ENCODE measurements at places on chromosomes 16 and 17.

GRCh38 chr16:30766206-30766932 lies 4.2 kb downstream of the RNF40 start:
- peak; percentile 6 for DNase-seq

GRCh38 chr16:5605404-5605803 lies 507.8 kb upstream of the EEF2KMT start:
- no peak for DNase-seq

- no peak for DNase-seq
These were observed 4.3 kb upstream of the PIMREG start for GRCh38 chr17:6439951-6440350.

- no peak for DNase-seq
These were observed 126.4 kb upstream of the ANKFN1 start for GRCh38 chr17:56026915-56027314.

- no peak for DNase-seq
These were observed 1.3 kb upstream of the KRTAP4-7 start for GRCh38 chr17:41082626-41083025.

DNA sequence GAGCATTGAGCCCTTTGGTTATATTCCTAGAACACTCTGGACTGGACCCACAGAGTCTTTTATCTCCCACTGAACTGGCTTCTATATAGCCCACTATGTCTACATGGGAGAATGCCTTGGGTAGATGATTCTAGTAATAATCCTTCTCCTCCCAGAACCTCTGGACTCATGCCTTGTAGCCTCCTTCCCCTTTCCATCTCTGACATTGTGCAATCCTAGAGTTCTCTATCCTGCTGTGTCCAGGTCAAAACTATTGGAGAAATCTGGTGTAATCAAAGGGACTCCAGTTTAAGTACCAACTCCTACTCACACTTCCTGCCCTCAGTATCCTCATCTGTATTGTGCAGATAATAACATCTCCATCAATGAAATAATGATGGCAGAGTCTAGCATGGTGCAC lies 9.1 kb downstream of the RCVRN start:
- DNase-seq = no peak

GRCh38 chr17:55303701-55304145 lies 39.0 kb downstream of the HLF start:
- DNase-seq = no peak

- no peak for DNase-seq
These were observed 59.6 kb upstream of the ENPP7 start for GRCh38 chr17:79671085-79671694.

Data from HAP-1 (cell line).